ENCODE measurements at places on chromosomes 6 and 20.

- peaks cover 42% of the 10 kb centered on the region for H3K4me1 ChIP-seq
- no peaks in the 10 kb centered on the region for H3K36me3 ChIP-seq
- no peak for DNase-seq
- H3K4me3 ChIP-seq: no peak overlapping the region
These were observed 3.3 kb downstream of the EFHC1 start for GRCh38 chr6:52423448-52423847.

DNA sequence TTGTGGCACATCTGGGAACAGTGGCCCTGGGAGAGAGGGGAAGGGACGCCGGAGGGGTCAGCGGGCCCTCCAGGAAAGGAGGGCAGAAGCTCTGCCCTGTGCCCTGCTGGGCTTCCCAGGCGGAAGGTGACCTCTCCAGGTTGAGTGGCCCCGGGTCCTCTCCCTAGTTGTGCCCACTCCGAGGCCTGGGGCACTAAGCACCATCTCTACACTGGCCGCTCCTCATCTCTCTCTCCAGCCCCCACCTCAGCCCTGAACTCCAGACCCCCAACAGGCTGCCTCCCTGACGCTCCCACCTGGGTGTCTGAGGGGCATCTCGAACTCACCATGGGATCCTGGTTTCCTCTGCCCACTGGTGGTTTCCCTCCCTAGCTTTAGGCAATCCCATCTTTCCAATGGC lies 18.1 kb downstream of the KCNG1 start:
- no peaks in the 10 kb centered on the region for H3K27me3 ChIP-seq
- no peaks in the 10 kb centered on the region for H3K4me1 ChIP-seq
- peaks cover 2% of the 10 kb centered on the region for H3K36me3 ChIP-seq
- no peak overlapping the region for H3K27ac ChIP-seq

GRCh38 chr6:98794307-98794842 lies 40.0 kb upstream of the POU3F2 start:
- no peak overlapping the region for H3K4me3 ChIP-seq
- no peak for DNase-seq
- H3K36me3 ChIP-seq: no peaks in the 10 kb centered on the region
- no peak overlapping the region for H3K27ac ChIP-seq

- no peaks in the 10 kb centered on the region for H3K4me1 ChIP-seq
- no peaks in the 10 kb centered on the region for H3K36me3 ChIP-seq
- no peak for DNase-seq
These were observed 708.9 kb upstream of the CITED2 start for GRCh38 chr6:140083375-140083774.

- peak; percentile 23 for DNase-seq
- no peaks in the 10 kb centered on the region for H3K36me3 ChIP-seq
- no peaks in the 10 kb centered on the region for H3K27me3 ChIP-seq
- peaks cover 35% of the 10 kb centered on the region for H3K4me1 ChIP-seq
- H3K27ac ChIP-seq: peak overlapping the region; percentile 9
These were observed 5.5 kb downstream of the PTGIS start for GRCh38 chr20:49562311-49563014.
